ENCODE measurements at places on chromosomes 2 and 18.

DNA sequence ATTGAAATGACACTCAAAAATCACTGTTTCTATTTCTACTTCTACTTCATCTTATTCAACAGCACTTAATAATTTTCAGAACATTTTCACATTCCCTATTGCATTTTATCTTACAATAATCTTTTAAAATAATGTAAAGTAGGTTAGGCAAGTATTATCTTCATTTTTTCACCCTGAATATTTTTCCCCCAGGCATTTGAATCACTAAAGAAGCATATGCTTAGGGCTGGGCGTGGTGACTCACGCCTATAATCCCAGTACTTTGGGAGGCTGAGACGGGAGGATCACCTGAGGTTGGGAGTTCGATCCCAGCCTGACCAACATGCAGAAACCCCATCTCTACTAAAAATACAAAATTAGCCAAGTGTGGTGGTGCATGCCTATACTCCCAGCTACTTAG lies 6.7 kb downstream of the WDCP start:
- DNase-seq, result no peak

DNA sequence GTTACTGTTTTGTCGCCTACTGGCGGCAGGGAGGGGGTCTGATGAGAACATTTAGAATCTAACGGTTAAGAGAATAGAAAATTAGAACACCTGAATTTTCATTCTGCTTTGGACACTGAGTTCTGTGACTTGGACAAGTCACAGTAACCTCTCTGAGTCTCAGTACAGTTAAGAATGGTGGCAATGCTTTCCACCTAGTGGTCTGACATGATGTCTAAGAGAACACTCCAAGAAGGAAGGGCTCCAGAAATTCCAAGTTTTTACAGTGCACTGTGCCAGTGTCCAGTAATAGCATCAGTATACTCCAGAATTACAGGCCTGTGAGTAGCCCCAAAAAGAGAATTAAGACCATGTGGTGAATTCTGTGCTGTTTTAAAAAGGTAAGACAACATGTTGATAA lies 174.1 kb upstream of the ZFP36L2 start:
- no peak for DNase-seq

DNA sequence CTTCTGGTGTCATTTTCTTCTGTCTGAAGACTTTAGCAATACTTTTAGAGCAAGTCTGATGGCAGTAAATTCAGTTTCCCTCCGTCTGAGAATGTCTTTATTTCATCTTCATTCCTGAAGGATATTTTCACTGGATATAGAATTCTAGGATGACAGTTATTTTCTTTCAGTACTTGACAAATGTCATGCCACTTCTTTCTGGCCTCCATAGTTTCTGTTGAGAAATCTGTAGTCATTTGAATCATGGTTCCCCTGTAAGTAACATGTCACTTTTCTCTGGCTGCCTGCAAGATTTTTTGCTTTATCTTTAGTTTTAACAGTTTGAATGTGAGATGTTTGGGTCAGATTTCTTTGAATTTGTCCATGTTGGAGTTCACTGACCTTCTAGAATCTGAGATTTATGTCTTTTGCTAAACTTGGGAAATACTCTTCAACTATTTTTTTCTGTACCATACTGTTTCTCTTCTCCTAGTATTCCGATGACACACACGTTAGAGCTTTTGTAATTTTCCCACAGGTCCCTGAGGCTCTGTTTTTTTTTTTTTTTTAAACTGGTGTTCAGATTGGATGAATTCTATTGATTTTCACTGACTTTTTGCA lies 30.2 kb downstream of the RMND5A start:
- no peak for DNase-seq

DNA sequence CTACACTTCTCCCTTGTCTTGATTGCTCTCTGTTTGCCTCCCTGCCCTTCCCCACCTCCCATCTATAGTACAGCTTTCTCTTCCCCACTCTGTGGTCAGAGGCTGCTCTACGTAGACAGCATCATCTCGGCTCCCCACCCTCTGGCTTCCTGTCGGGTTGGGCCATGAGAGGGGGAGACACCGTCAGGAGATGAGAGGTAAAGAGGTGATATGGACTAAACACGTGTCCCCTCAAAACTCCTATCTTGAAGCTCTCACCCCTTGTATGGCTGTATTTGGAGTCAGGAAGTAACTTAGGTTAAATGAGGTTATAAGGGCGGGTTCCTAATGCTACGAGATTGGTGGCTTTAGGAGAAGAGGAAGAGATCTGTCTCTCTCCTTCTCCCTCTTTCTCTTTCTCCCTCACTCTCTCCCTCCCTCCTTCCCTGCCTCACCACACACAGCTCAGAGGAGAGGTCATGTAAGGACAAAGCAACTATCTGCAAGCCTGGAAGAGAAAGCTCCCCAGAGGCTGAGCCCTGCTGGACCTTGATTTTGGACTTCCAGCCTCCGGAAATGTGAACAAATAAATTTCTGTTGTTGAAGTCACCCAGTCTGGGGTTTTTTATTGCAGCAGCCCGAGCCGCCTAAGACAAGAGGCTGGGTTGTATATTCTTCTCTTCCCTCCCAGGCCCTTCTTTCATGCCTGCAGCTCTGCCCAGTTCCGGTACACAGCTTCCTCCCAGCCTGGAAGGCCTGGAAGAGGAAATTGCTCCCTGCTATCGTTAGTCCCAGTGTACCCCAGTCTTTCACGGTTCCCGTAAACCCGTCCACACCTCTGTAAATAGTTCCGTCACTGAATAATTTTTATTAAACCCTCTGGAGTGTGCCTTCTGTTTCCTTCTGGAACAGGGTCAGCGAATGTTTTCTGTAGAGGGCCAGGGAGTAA lies 138.0 kb downstream of the AKAIN1 start:
- DNase-seq, result peak; percentile 8

- no peak for DNase-seq
These were observed 14.6 kb downstream of the ALPG start for GRCh38 chr2:232421189-232421785.

GRCh38 chr2:48272199-48272598 lies 257.8 kb upstream of the STON1 start:
- DNase-seq, result no peak

DNA sequence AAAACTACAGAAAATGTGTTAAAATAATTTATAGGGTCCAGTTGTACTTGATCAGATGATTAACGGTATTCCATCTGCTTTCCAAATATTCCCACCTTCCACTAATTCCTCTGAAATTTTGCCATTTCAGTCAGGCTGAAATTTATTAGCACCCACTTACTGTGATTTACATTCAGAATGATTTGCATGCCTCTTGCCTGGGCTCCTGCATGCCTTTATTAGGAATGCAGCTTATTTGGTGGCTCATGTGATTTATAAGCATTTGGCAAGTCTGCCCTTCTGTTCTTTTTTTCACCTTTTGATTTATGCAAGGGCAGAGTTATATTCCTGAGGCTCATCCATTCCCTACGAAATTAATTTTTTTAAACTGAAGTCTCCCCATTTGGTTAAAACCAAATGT lies 1594.5 kb upstream of the PIK3C3 start:
- DNase-seq, result no peak

- DNase-seq, result no peak
These were observed 9.5 kb downstream of the PRKRA start for GRCh38 chr2:178441426-178441825.

DNA sequence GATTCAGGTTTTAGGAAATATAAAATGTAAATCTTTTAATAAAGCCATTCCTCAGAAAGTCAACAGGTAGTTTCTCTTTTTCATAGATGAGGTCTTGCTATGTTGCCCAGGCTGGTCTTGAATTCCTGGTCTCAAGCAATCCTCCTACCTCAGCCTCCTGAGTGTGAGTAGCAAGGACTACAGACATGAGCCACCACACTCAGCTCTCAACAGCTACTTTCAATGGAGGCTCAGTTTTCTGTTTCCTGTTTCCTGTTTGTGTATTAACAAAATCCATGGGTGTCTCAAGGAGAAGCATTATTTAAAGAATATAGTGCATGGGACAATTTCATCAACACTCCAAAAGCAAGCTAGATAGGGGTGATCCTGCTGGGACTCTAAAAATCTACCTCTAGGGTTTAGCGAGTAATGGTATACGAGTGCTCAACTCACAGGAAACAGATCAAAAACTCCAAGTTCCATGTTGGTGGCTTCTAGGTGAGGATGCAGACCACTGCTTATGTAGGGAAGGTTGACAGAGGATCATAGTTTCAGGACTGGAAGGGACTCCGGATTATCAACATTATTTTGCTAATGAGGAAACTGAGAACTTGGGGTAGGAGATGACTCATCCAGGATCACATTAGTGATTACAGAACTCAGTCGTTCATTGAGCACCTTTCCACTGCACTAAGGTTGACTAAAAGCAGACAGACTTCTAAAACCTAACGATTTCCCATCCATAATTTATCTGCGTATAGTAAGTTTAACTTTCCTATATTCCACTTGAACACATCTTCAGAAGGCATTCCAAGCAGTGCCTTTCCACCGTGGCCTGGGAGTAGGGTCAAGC lies 61.7 kb upstream of the WIPF1 start:
- DNase-seq, result no peak

DNA sequence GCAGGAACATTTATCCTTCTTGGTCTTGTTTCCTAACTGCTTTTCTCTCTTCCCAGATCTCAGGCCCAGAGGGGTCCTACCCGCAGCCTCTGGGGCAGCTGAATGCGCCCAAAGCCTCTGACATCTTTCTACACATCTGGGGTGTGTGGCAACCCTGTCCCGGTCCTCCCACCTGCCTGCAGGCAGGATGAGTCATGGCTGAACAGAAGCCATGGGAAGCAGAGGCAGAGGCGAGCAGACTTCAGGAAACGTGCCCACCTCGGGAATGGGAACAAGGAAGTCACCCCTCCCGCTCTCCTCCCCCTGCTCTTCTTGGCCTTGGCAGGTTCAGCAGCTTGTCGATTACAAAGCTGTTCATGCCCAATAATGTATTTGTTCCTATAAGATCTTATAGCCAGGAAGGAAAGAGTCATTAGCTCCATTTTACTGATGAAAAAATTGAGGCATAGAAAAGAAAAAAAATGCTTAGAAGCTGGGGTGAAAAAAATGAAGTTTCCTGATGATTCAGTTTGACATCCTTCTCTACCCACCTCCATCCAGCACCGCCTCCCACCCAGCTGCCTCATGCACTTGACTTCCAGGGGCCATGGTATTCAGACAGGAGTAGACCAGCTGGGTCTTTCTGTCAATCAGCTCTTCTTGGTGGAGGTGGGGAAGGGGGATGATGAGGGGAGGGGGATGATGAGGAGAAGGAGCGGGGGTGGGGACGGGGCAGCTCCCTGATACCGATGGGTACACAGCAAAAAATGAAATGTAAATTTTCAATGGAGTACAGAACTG lies 10.4 kb upstream of the KCNF1 start:
- DNase-seq, result no peak

- DNase-seq, result no peak
These were observed 7.4 kb upstream of the FZD5 start for GRCh38 chr2:207777124-207777523.

DNA sequence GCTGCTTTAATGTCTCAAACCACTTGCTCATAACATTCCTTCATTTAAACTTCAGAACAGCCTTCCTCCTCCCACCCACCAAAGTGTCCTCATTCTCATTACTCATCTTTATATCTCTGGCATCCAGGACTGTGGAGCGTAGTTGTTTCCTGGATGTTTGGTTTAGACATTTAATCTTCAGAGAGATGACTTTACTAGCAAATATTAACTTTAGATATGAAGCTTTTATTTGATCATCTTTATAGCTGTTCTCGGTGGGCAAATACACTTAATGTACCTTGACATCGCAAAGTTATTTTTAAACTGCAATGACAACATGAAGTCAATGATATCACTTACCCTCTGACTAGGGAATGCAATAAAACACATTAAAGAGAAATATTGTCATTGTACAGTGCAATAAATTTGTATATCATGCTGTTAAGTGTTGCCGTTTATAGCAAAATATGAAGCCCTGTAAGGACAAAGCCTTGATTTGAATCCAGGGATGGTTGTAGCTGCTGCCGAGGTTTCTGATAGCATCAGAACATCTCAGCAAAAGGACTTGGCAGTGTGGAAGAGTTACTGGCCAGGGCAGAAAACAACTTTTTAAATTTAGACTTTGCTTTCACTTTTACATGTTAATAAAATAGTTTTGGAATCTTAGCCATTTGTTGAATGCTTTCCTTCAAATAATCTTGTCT lies 4.6 kb upstream of the LAMA3 start:
- DNase-seq, result no peak

GRCh38 chr2:25651782-25652455 lies 21.5 kb downstream of the DTNB start:
- no peak for DNase-seq

DNA sequence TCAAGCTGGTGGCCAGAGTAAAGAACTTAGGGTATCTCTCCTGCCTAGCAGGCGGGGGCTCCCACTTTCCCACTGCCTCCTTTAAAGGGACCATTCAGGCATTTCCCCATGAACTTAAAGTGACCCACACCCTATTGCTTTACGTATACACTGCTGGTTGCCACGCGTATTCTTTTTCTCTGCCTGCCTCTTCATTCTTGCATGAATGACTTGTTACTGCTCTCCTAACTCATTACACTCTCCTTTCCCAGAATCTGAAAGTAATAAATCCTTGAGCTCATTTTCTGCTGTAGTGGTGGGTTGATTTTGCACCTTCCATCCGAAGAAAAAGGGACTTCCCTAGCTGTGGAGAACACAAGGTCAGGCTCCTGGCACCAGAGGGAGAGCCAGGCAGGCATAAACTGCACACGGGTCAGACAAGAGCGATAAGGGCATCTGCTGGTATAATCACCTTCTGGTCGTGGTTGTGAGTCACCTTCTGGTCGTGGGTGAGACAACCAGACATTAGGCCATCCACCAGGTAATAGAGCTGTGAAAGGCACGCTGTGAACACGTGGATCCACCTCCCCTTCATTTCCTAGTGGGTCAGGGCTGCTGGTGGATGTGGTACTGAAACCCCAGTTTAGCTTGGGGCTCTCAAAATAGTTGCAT lies 950.3 kb downstream of the SOCS6 start:
- DNase-seq, result no peak

- DNase-seq, result no peak
These were observed 419.2 kb downstream of the NR4A2 start for GRCh38 chr2:155913356-155913755.

DNA sequence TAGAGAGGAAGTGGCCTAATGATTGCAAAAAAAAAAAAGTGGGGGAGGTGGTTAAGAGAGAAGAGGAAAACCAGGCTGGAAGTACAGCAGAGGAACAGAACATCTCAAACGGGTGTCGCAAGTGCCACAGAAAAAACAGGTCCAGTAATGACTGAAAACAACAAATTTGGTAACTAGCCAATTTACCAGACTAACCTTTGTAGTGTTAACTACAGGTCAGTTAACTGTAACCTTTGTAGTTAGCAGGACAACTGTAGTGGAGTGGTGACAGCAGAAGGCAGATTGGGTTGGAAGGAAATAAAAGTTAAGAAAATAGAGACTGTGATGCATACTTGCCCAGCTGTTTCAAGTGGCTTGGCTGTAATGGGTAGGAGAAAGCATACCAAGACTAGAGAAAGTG lies 91.4 kb upstream of the CHST9 start:
- no peak for DNase-seq

DNA sequence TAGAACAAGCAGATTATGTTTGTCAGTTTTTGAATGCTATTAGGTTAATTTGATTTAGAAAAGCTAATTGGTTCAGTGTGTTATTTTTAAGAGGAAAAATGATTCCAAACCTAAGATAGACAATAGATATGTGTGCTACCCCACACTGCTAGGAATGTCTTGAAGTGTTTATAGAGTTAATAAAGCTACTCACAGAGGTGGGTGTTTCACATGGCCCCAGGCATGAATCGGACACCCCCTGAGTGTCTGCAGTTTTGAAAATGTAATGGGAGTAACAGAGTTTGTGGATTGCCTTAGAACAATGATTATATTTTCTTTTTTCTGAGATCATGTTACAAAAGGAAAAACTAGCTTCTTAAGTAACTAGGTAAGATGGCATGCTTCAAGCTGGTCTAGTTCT lies 348.3 kb downstream of the ADCYAP1 start:
- no peak for DNase-seq
